Glomerular endothelial cell (primary cell): ENCODE measurements at places on chromosomes 6 and 20. TPM values are rescaled to one million over a fixed set of nuclear protein-coding genes. Genes with fewer than 3 reads are reported as not detected.

Gene CALHM6
- total RNA-seq, result 0.68 and 1.1 TPM in 2 replicates

Gene ADGRB3
- under 0.01 TPM in 1 of 2 replicates, not detected in the other for total RNA-seq

Gene PPP1R3G
- 0.70 and 1.4 TPM in 2 replicates for total RNA-seq

Gene FRMD1
- not detected in 2 replicates for total RNA-seq

Gene COL9A3
- total RNA-seq, result 1.3 and 1.8 TPM in 2 replicates

Gene TAAR9
- total RNA-seq, result not detected in 2 replicates

Gene NMBR
- not detected in 2 replicates for total RNA-seq

Gene WFDC2
- 0.44 TPM in 1 of 2 replicates, not detected in the other for total RNA-seq

Gene SLC17A2
- not detected in 2 replicates for total RNA-seq

Gene NFKBIL1
- 20.6 and 27.7 TPM in 2 replicates for total RNA-seq

Gene FOXQ1
- total RNA-seq, result not detected in 2 replicates

DNA sequence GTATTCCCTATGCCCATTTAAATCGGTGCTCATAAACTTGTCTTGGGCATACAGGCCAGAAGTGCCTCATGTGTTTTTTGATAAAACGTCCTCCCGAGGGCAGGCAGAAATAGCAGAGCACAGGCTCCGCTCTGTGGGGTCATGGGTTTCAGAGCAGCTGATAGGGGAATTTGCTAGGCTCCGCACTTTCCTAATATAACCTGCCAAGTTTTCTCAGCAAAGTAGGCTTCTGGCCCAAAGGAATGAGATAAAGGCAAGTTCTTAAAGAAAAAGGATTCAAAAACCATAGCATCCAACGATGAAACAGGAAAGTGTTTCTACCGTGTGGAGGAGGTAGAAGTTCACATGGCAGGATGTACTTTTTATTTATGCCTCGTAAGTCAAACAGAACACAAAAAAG is 69.8 kb upstream of the RALGAPA2 start:
- no peak for DNase-seq

DNA sequence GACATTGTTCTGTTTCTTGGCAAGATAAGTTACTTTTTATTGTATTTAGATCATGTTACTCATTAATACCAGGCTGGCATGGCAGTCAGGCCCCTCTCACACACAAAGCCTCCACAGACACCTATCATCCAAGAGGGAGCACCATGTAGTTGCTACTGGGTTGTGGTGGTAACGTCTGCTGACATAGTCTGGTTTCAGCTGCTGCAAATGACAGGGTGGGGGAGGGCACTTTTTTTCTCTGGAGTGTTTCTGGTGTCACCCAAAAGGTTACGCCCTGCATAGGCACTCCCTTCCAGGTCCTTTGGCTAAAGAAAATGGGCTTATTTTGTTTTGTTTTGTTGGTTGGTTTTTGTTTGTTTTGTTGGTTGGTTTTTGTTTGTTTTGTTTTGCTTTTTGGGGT is 236.4 kb upstream of the RIMS1 start:
- DNase-seq, result no peak

DNA sequence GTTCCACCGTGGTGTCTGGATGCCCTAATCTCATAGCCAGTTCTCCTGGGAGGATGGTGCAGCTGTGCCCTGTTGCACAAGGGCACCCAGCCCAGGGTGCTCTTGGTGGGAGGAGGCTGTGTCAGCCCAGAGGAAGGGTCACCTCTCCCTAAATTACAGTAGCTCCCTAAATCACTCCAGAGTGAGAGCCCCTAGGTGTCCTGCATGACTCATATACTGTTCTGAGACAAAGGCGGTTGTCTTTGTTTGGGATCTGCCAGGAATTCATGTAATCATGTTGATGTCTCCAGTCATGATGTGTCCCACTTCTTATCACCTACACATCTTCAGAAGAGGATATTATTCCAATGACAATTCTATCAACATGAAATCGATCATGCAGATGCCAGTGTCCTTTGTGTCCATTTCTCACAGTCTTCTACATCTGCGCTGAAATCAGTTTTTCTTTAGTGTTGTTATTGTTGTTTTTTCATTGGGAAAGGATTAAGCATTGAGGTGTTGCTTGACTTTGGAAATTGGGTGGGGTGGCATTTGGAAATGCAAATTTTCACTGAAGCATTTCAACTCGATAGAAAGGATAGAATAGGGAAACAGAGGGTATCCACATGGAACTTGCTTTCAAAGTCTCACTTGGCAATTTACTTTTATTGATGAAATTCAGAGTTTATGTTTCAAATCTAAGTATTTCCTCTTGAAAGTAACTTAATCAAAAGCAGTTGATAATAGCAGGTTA is 19.5 kb downstream of the PERP start:
- no peak for DNase-seq

- DNase-seq, result no peak
Measured at GRCh38 chr6:6277413-6277812, 43.0 kb downstream of the F13A1 start.

- DNase-seq, result no peak
Measured at GRCh38 chr6:40692337-40692736, 105.2 kb upstream of the LRFN2 start.

DNA sequence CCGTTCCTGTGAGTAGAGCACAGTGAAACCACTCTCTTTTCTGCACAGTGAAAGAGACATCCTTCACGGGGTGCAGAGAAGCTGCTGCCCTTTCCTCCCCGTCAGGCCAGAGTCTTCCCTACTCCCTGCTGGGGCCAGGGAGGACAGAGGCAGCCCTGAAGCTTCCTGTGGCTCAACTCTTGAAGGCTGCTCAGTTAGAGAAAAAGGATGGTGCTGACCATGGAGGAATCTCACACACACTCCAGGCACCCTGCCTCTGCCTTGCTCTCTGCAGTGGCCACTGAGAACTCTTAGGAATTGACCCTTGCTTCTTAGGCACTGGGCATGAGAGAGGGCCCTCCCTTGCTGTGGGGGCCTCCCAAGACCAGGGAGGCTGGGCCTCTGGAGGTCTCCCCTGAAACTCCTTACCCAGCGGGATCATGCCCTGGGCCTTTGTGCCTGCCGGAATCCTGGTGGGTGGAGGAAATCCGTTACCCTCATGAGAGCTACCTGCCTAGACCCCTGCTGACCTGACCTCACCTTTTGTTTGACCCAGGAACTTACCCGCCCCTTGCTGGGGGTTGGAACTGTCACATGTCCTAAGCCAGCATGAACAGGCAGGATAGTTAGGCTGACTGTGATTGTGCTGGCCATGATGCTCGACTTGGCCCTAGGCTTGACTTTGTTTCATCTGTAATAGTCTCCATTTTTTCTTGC is 65.0 kb upstream of the CD93 start:
- DNase-seq, result no peak

DNA sequence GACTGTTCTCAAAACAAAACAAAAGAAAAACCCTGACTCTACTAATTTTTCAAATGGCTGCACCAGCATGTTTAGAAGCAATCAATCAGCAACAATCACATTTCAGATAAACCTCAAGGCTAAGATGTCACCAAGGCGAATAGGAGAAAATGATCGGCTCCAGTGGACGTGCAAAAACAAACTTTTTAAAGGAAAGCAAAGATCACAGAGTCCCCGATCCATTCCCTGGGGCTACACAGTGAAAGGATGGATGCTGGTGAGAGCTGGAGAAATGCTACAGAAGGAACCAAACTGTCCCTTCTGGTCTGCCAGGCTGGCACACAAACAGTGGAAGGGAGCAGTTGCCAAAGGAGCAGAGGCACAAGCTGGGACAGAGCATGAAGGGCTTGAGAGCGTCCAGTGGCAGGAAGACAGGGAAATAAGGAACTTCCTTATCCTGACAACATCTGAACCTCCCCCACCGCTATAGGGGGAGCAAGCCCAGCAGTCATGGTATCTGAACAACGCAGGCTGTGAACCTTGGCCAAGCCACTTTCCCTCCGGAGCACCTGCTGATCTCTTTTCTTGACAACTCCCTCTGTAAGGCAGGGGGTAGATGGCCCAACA is 73.7 kb upstream of the HIVEP1 start:
- no peak for DNase-seq

DNA sequence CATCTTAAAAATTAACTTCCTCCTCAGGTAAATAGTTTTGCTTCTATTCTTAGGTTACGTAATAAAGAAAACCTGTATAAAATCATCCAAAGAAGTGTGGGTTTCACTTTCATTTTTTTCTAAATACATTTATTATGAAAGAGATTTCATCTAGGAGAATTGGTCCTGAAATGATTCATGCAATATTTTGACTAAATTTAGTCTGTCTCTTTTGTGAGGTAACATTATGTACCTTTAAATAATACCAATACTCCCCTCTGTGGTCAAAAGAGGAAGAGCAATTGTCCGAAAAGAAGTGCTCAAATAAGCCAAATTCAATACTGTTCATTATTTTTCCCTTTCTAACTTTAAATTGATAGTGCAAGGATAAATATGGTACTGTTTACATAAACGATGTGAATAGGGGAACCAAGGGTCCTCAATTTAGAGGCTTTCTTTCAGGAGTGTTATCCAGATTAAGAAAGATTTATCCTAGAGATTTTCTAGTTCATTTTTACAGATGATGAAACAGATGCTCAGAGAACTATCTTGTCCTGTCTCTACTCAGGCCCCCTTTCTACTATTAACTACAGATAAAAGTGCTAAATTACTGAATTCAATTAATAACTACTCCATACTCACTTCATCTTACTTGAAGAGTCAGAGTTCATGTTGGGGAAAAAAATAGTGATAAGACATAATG is 26.2 kb downstream of the CYP39A1 start:
- DNase-seq, result no peak

- no peak for DNase-seq
Measured at GRCh38 chr20:44477151-44477550, 1.5 kb downstream of the TTPAL start.

- DNase-seq, result no peak
Measured at GRCh38 chr6:8279041-8279805, 156.1 kb downstream of the SLC35B3 start.

GRCh38 chr6:147166992-147167391 is 37.2 kb upstream of the STXBP5 start:
- DNase-seq, result no peak

DNA sequence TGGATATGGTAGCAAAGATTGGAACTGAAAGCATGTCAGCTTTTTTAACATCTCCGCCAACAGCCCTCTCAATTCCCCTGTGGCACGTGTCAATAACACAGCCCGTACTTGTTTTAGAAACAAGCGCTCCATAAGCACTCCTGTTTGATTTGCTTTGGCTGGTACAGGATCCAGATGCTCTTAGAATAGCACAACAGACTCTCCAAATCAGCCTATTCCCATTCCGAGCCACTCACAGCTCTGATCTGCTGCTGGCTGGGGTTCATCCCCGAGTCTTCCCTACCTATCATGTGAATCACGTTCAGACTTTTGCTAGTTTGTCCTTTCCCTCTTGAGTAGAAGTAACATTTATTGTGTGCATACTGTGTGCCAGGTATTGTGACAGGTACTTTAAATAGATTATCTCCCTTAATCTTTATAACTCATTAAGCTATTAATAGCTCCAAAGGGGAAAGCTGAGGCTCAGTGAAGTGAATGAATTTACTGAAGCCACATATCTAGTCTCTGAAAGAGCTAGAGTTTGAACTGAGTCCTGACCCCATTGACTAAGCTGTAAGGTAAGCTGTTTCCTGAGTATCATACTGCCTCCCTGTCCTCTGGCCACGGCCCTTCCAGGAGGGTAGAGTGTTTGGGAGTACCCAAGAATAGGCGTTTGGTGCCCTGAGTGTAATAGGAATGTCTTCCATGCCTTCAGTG is 46.7 kb downstream of the RALY start:
- DNase-seq, result no peak

DNA sequence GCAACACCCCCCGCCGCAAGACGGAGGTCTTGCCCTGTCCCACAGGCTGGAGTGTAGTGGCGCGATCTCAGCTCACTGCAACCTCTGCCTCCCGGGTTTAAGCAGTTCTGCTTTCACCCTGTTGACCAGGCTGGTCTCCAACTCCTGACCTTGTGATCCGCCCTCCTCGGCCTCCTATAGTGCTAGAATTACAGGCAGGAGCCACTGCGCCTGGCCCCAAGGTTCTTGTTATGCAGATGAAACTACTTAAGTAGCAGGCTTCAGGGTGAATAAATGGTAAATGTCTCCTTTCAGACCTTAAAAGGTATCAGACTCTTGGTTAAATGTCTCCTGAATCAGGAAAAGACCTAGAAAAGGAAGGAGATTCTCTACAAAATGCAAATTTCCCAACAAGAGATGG is 95.4 kb upstream of the TMEM181 start:
- DNase-seq, result no peak

DNA sequence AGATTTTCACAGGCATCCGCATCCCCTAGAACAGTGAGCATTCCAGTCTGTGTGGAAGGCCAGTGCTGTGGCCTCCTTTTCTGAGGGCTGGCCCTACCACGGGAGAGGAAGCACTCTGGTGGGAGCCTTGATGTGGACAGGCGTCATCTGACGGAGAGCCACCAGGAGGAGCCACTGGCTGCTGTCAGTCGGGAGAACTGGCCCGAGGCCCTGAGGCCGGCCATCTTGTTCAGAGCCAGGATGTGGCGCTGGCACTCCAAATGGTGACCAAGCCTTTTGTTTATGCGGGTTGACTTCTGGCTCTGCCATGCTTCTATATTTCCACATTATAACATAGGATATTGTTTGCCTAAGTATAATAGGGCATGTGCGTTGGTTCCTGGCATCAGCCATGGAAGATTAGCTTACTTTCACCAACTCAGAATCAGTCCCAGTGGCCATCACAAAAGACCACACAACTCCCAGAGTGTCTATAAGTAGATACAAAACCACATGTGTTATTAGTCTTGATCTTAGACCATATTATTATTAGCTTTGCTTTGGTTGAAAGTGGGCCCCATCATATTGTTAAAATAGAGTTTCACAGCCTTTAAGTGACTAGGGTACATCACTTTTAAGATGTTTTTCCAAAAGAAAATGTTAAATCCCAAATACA is 273.9 kb upstream of the TAB2 start:
- no peak for DNase-seq

GRCh38 chr6:139659711-139660110 is 285.3 kb upstream of the CITED2 start:
- DNase-seq, result no peak

GRCh38 chr6:501891-502601 is 110.5 kb downstream of the IRF4 start:
- no peak for DNase-seq

- no peak for DNase-seq
Measured at GRCh38 chr20:48189181-48189580, 403.9 kb upstream of the SULF2 start.

DNA sequence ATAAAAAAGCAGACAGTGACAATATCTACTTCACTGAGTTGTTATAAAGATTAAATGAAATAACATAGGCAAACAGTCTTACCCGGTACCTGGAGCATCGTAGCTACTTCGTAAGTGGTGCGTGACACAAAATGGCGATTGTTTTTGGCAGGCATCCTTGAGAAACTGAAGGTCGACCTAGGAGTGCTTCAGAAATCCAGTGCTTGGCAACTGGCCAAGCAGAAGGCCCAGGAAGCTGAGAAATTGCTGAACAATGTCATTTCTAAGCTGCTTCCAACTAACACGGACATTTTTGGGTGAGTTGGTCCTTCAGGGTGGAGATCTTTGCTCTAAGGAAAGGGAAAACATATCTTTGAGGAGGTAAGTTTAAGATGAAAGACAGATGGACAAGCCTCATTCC is 4.8 kb downstream of the BPIFA2 start:
- DNase-seq, result no peak
